ENCODE measurements at places on chromosomes 7 and 10.
A peak's percentile ranks its signal among the peaks of the same experiment; 100 is the strongest.

- DNase-seq = peak; percentile 72
Measured at GRCh38 chr7:107180378-107180777, 11.6 kb downstream of the HBP1 start.

- no peak for DNase-seq
Measured at GRCh38 chr7:147411096-147411495, 1179.5 kb upstream of the C7orf33 start.

DNA sequence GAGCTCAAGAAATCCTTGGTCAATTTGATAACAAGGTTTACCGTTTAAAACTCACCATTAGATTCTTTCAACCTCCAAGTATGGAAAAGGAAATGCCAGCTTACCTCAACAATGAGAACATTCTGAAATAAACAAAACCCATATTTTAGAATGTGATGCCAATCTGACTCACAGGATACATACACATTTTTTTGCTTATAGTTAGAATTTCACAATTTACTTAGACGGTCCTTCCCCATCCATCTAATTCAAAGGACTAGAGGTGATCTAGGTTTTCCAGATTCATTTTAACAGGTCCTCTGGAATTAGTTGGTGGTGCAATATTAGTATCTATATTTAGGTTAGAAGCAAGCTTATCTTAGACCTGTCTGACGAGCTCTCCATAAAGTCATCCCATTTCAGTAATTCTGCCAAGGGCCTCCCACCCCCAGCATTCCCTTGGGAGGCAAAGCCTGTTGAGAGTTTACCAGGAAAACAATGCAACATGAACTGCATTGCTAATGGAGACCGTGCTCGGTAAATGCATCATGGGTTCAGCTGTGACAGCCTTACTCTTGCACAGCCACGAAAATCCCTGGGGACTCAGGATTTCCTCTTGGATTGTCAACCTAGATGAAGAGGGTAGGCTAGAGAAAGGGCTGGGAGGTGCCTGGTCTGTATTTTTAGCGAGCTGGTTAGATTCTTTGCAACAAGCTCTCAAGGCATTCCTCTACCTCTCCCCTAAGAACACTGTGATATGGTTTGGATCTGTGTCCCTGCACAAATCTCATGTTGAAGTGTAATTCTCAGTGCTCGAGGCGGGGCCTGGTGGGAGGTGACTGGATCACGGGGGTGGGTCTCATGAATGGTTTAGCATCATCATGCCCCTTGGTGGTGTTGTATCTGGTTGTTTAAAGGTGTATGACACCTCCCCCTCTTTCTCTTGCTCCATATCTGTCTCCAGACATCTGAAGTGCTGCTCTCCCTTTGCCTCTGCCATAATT, 93.8 kb downstream of the PRTFDC1 start:
- no peak for DNase-seq

GRCh38 chr7:129776362-129776722, 164.8 kb downstream of the NRF1 start:
- no peak for DNase-seq

DNA sequence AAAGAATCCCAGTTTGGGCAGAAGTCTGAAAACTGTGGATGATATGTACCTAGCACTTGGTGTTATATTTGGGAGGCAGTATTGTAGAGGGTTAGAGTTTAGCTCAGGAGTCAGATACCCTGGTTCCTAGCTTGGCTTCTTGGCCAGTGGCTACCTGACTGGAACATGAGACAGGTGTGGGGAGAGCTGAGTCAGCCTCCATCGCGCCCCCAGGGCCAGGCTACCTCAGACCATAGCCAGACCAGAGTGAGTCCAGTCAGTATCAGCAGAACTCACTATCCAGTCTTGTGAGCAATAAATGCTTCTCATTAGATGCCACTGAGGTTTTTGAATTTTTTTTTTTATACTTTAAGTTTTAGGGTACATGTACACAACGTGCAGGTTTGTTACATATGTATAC, 26.0 kb downstream of the CYP3A5 start:
- no peak for DNase-seq

DNA sequence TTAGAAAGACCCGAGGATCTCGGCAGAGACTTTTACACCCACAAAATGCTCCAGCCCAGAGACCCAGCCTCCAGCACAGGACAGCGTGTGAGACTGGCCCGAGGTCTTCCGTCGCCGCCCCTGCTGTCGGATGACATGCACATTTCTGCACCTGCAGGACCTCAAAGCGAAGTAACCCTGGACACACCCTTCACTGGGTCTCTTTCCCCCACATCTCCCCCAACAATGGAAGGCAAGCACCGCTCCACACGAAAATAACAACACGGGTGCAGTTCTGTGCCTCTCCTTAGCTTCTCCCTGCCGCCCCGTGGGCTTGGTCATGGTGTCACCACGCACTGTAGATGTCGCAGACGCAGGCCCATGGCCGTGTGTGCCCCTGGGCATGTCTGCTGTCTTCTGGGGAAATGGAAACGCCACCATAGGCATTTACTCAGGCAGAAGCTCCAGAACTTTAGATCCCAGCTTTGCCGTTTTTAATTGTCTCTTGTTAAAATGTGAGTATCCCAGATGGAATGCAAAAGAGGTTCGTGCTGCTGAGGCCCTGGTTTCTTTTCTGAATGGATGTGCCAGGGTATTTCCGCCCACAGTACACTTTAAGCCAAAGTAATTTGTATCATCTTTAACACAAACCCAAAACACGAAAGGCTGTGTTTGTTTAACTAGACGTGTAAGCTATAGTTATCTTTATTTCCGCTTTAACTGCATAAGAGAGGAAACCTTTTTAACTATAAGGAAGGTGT, 237.9 kb downstream of the MGMT start:
- DNase-seq = no peak

GRCh38 chr10:129658376-129659072, 191.5 kb downstream of the MGMT start:
- DNase-seq = no peak

GRCh38 chr7:121605317-121605680, 209.2 kb upstream of the FAM3C start:
- DNase-seq = no peak
